SW 1271 (cell line): ENCODE measurements at places on chromosomes 2 and 18.

DNA sequence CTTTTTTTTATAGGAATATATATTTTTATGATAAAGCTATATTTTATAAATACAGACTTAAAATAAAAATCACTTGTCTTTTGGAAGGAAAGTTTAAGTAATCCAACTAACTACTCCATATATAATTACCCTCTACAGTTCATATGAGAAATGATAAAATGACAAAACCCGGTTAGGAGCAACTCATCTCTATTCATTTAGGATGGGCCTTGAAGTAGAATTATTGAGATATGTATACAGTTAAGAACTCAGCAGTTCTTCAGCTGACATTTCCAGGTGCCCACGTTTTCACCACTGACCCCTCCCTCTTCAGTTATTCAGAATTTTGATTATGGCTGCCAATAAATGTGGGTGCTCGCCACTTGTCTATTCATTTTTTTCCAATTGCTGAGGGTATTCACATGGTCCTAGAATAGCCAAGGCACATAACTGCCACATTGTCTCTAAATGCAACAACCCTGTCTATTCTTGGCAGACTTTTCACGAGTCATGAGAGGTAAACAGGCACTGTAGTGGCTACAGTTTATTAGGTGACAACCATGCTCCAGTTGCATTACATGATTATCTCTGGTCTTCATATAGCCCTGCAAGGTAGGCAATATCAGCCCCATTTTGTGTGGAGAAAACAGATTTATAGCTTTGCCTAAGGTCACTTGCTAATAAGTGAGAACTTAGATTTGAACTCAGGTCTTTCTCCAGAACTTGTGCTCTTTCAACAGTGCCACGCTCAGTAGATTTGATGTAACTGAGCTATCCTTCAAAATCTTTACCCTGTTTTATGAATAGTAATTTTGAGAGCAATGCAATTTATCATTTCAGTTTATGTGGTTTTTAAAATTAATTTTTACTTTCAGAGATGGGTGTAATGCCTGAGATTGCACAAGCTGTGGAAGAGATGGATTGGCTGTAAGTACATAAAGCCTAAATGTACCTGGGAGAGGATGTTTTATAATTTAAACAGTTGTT is 2.9 kb downstream of the DDX1 start:
- DNase-seq: no peak

DNA sequence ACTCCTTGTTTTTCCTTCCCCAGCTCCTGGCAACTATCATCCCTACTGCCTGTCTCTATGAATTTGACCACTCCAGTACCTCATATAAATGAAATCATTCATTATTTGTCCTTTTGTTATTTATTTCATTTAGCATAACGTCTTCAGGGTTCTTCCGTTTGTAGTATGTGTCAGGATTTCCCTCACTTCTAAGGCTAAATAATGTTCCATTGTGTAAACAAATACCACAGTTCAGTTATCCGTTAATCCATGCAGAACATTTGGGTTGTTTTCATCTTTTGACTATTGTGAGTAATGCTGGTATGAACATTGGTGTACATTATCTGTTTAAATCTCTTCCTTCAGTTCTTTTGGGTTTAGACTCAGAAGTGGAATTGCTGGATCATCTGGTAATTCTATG is 18.8 kb downstream of the DYNC2LI1 start:
- DNase-seq: no peak

- DNase-seq: no peak
These were observed 12.0 kb upstream of the TUBB6 start for GRCh38 chr18:12296087-12296403.

GRCh38 chr18:69447886-69448285 is 47.2 kb downstream of the DOK6 start:
- DNase-seq: no peak

GRCh38 chr2:159077869-159078268 is 109.4 kb downstream of the TANC1 start:
- DNase-seq: no peak

GRCh38 chr2:28101892-28102291 is 211.4 kb downstream of the BABAM2 start:
- no peak for DNase-seq

DNA sequence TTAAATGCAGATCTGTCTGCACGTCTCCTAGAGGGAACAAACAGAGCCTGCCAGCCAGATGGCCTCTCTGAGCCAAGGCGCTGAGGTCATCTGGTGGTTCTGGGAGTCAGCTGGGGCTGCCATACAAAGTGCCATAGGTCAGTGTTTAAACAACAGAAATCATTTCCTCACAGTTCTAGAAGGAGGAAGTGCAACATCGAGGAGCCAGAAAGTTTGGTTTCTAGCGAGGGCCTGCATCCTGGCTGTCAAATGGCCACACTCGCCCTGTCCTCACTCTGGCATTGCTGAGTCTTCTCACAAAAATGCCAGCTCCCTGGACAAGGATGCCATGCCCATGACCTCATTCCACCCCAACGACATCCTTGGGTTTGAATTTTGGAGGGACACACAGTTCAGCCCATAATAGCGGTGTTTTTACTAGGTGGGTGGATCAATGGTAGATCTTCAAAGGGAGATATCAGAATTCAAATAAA is 59.6 kb downstream of the MYT1L start:
- peak; percentile 37 for DNase-seq

DNA sequence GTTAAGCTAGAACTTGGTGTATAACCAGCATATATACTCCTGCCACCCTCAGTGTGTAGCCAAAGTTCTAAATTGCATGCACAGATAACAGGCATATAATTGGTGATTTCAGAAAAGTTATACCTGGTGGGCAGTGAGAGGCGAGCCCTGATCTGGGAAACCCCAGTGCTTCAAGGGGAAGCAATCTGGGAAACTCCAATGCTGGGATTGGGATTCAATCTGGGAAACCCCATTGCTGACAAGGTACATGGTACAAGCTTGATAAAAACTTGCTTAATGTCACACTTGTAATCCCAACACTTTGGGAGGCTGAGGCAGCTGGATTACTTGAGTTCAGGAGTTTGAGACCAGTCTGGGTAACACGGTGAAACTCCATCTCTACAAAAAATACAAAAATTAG is 147.6 kb downstream of the NEDD4L start:
- DNase-seq: no peak
